ENCODE measurements at places on chromosomes 2 and 18.

- H3K27ac ChIP-seq: no peak overlapping the region
- H3K27me3 ChIP-seq: no peaks in the 10 kb centered on the region
- DNase-seq: no peak
- H3K36me3 ChIP-seq: no peaks in the 10 kb centered on the region
These were observed 721.4 kb upstream of the CNTNAP5 start for GRCh38 chr2:123303731-123304130.

DNA sequence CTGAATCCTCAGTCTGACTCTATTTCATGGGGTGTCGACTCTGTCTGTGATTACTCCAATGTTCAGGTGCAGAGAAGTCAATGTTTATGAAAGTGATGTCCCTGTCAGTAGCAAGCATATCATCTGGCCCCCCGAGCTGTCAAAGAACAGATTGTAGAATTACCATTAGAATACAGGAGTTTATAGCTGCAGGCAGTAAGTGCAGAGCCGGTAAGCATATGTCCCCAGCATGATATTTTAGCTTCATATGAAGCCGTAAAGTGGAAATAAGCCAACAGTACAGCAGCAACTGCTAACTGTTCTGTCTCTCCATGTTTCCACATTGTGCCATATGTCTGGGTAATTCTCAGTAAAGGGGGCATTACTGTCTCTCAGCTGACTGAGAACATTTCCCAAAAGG is 541.8 kb downstream of the SOX11 start:
- no peaks in the 10 kb centered on the region for H3K27me3 ChIP-seq
- H3K4me3 ChIP-seq: no peak overlapping the region
- no peak for DNase-seq
- no peak overlapping the region for H3K27ac ChIP-seq

- H3K27ac ChIP-seq: no peak overlapping the region
- DNase-seq: no peak
- no peaks in the 10 kb centered on the region for H3K4me1 ChIP-seq
- H3K27me3 ChIP-seq: no peaks in the 10 kb centered on the region
These were observed 151.2 kb downstream of the SRBD1 start for GRCh38 chr2:45459860-45460259.

DNA sequence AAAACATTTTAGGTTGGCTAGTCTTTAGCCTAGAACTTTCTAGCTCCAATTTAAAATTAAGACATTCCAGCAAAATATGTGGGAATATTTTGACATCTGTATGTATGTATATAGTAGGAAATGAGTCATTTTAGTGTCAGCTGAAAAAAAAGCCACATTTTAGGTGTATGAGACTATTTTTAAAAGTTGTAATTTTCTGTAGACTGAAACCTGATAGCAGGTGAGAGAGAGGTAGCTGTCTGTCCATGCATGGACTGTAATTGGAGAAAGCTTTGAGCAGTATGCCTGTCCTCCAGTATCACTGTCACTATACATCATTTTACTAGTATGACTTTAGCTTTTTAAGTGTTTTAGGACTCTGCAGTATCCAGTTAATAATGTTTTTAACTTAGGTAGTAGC is 26.1 kb upstream of the PPP1R1C start:
- no peak for DNase-seq
- no peak overlapping the region for H3K27ac ChIP-seq
- no peak overlapping the region for H3K4me3 ChIP-seq
- no peaks in the 10 kb centered on the region for H3K4me1 ChIP-seq

DNA sequence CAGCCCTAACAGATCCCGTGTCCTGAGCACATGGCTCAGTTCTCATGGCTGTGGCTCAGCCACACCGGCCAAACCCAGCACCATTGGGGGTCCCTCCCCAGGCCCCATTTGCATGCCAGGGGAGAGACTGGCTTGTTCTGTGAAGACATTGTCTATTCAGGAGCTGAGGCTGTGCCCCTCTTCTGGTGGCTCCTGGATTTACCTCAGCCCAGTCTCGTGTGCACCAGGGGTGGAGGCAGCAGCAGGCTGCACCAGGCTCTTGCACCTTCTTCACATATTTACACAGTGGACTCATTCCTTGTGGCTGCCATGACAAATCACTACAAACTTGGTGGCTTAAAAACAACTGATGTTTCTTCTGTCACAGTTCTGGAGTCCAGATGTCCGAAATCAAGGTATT is 92.4 kb upstream of the ITGA6 start:
- peaks cover 11% of the 10 kb centered on the region for H3K4me1 ChIP-seq
- no peaks in the 10 kb centered on the region for H3K27me3 ChIP-seq
- no peak overlapping the region for H3K4me3 ChIP-seq
- no peak for DNase-seq
- H3K36me3 ChIP-seq: no peaks in the 10 kb centered on the region

- H3K4me1 ChIP-seq: no peaks in the 10 kb centered on the region
- H3K36me3 ChIP-seq: no peaks in the 10 kb centered on the region
- no peak overlapping the region for H3K4me3 ChIP-seq
- H3K27ac ChIP-seq: no peak overlapping the region
- no peaks in the 10 kb centered on the region for H3K27me3 ChIP-seq
- DNase-seq: no peak
These were observed 334.6 kb upstream of the KLHL29 start for GRCh38 chr2:23050388-23050787.
